Suppressor macrophage treated with lipopolysaccharide for 1 hour (primary cell): ENCODE measurements at places on chromosomes 3 and 15.
A peak's percentile ranks its signal among the peaks of the same experiment; 100 is the strongest.

GRCh38 chr3:85781806-85782205, 823.0 kb downstream of the CADM2 start:
- DNase-seq: no peak

DNA sequence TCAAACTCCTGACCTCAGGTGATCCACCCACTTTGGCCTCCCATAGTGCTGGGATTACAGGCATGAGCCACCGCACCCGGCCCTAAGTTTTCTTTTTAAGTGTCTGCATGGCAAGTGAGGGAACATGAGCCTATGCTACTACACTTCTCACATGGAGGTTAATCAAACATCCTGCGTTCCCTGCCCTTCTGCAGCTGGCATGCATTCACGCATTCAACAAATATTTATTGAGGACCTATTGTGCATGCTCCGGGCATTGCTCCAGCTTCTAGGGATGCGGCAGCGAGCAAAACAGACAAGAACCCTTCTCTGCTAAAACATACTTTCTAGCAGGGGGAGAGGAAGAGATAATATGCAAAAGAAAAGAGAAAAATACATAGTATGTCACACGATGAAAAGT, 42.6 kb upstream of the ACKR4 start:
- no peak for DNase-seq

- no peak for DNase-seq
Observed at GRCh38 chr3:157409516-157409915, 27.1 kb upstream of the PTX3 start.

- no peak for DNase-seq
Observed at GRCh38 chr3:127257351-127257750, 30.5 kb downstream of the PRR20G start.

DNA sequence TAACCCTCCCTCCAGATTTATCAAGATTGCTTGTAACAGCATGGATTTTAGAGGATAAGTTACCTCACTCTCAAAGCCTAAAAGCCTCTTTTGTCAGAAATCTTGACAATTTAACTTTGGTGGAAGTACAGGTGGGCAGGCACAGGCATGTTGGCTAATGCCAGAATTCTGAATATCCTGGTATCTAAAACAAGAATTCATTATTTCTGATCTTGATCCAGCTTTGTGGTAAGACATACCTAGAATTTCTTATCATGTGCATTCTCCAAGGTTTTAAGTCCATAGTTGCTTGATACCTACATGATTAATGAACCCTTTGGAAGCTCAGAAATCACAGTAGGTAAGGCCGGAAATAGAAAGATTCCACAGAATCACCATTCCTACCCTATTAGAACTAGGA, 109.9 kb upstream of the TTC14 start:
- no peak for DNase-seq

DNA sequence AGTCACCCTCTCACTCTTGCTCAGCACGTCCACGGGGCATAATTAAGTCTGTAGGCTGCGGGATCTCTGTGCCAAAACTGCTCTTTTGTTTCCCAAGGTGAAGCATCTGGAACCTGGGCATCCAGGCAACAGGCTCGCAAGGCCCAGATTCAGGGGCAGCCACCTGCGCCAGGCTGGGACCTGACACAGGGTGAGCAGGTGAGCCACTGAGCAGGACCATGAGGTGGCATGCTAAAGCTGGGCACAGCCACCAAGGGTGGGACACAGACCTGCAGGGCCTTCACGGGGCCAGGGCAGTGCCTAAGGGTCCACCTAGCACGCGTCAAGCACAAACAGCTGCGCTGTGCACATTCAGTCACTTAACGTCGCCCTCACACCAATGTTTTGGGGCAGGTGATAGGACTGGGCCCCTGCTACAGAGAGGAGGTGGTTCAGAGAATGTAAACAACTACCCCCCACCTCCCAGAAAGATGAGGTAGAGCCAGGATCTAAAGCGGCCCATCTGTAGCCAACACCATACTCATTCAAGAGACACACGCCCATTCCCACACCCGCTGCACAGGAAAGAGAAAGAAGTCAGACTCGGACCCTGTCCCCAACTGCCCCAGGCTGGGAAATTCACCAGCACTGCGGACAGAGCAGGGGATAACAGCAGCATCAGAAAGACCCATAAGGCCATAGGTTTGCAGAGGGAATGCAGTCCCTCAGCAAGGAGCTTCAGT, 16.3 kb downstream of the XXYLT1 start:
- DNase-seq: no peak

GRCh38 chr3:101803173-101803782, 24.3 kb downstream of the NXPE3 start:
- DNase-seq: peak; percentile 88

DNA sequence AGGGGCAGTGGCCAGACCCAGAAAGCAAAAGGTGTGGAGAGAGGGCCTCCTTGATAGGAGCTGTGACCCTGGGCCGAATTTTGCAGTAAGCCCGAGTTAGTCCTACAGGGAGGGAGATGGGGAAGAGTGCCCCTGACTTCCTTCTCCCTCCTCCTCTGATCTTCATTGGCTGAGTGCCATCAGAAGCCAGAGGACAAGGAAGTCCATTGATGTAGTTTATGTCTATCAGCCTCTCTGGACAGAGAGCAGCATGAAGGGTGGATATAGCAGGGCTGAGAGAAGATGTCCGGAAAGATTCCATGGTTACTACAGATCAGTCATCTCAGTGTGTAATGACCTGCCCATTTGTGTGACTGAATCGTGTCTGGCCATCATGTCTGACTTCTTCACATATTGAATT, 102.5 kb upstream of the FAM3D start:
- no peak for DNase-seq

- DNase-seq: no peak
Observed at GRCh38 chr3:175457301-175457700, 598.2 kb downstream of the NAALADL2 start.

DNA sequence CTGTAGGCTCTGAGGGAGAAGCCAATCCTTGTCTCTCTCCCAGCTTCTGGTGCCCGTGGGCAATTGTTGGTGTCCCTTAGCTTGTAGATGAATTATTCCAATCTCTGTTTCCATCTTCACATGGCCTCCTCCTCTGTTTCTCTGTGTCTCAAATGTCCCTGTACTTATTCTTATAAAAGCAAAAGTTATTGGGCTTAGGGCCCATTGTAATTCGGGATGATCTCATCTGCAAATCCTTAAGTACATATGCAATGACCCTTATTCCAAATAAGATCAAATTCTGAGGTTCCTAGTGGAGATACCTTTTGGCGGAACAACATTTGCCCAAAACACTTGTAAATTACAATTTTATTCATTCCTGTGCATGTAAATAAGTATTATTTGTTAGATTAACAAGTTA, 147.4 kb upstream of the EPHA3 start:
- DNase-seq: no peak

DNA sequence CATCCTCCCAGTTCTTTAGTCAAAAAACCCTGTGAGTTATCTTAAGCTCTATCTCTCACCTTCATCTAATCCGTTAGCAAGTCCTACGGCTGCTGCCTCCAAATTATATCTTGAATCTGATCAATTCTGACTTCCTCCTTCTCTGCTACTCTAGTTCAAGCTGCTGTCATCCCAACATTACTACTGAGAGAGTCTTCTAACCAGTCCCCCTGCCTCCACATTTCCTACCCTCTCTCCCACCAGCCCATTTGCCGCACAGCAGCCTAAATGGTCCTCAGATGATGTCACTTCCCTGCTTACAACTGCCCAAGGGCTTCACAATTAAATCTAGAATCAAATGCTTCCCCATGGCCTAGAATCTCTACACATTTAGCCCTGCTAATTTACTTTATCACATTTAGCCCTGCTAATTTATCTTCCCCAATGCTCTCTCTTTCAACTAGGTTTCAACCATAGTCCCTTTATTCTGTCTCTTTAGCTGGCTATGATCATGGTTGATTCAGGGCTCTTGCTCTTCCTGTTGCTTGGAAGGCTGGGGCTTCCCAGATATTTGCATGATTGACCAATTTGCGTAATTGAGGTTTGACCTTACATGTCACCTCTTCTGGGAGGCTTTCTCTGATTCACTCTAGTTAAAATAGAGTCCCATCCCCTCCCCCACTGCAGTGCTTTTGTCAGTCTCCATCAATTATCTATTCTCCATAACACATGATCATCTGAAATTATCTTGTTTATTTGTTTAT, 11.0 kb upstream of the ARL14 start:
- peak; percentile 82 for DNase-seq

DNA sequence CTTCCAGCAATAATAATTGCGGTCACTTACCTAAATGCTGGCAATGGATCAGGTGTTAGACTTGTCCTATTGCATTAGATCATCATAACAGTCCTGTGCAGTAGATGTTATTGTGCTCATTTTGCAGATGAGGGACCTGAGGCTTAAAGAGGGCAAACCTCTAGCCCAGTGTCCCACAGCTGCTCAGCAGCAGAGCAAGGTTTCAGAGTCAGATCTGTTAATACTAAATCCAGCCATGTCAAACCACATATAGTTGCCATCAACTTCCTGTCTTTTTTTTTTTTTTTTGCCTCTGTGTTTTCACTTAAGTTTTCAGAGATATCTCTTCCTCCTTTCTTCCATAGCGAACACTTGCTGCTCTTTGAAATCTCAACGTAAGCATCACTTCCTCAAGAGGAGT, 12.1 kb downstream of the FEZF2 start:
- DNase-seq: no peak

DNA sequence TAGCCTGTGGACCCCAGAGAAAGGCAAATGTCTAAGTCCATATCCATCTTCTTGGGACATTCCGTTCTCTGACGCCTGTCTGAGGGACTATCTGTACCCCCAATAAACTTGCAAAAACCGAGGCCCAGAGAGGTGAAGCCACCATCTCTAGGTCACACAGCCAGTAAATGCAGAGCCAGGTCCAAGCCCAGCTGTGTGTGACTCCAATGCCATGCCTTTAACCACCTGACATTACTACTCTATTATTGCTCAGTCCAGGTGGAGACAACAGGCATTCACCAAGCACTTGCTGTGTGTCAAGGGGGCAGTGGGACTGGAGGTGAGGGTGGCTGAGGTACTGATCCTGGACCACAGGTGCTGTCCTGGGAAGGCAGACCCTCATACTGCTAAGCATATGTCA, 25.4 kb downstream of the CYP8B1 start:
- DNase-seq: no peak

DNA sequence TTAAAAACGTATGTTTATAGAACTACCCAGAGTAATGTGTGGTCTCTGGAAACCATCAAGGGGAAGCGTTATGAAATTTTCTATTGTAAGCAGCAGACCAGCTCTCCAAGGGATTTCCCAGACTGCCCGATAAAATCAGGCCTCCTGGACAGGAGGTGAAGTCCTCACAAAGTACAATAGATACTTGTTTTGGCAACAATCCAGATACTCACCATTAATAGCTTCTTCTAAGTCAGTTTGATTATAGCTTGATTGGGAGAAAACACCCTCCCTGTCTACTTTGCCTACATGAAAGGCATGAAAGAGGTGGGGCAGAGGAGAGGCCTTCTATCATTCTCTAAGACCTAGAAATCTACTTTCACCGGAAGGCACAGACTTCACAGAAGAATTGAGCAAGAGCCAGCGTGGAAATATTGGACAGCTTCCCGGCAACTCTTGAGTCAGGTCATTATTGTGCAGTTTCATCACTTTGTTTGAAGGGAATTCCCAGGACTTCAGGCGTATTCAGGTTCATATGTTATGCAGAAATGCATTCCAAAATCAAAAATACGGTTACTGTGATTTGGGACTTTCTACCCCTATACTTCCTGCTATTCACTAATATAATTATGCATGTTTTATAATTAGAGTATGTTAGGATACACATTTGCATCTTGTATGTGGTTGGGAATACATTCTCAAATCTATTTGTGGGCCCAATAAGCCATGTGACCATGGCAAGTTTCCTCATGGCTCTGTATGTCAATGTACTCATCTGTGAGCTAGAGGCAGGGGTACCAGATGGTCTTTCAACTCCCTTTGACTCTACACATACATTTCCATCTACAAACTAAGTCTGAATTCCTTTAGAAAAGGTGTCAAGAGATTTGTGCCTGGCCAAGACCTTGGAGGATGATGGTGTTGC, 103.5 kb downstream of the CD47 start:
- DNase-seq: peak; percentile 92

DNA sequence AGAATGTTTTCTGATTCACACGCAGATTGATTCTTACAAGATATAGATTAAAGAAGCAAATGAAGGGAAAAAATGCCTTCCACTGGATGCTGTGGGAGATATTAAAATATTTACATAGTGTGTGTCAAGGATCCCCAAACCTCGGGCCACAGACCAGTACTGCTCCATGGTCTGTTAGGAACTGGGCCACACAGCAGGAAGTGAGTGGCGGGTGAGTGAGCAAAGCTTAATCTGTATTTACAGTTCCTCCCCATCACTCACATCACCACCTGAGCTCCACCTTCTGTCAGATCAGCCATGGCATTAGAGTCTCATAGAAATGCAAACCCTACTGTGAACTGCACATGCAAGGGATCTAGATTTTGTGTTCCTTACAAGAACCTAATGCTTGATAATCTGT, 552.6 kb upstream of the GOLIM4 start:
- DNase-seq: no peak
